ENCODE measurements at places on chromosomes 5 and 9.

DNA sequence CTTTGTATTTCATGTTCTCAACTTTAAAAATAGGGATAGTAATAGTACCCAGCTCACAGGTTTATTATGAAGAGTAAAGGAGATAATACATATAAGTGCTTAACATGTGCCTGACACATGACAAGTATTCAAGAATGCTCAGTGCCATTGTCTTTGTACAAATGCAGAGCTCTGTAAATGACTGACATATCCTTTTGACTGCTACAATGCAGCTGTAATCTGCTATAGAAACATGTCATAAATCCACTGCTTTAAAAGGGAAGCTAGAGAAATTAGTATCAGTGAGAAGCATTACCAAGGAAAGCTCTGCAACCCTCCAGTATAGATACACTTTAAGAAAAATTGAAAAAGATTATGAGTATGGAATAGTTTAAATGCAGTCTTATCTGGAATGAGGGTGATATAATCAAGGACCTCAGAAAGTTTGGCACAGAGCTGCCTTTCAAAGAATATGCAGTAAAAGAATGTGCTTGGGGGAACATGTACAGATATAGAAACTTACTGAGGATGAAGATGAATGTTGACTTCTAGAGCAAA is 17.9 kb downstream of the ERAP1 start:
- DNase-seq: no peak

- DNase-seq: no peak
Observed at GRCh38 chr9:29297592-29297991, 1724.3 kb upstream of the C9orf72 start.

DNA sequence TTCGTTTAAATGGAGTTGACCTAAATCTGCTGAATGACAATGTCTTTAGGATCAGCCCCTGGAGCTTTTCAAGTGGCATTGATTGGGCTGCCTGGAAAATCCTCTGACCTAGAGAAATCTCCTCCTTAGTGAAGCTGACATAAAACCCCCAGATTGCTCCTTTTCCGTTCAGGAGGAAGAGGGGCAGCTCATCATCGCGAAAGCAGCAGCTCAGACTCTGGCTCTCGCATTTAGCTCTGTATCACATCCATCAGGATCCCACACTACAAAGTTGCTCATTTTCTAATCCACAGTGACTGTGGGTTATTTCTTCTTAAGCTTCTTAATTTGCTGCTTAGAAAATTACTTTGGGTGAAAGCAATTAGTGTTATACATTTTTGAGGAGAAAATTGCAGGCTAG is 373.7 kb downstream of the ENC1 start:
- no peak for DNase-seq

DNA sequence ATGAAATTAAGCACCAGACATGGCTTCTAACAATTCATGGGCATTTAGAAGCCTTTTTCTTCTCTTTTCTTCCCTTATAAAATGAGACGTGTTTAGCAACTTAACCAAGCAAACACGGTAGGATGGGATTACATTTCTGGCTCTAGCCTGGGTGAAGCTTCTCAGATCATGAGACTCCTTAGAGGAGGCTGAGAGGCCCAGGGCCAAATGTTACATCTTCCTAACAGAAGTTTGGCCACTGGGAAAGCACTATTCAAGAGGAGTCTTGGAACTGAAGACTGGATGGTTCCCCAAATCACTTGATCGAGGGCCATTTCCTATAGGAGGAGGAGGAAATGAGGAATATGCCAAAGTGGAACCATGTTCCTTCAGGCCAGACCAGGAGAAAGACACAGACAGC is 1.9 kb downstream of the GABRP start:
- DNase-seq: no peak

DNA sequence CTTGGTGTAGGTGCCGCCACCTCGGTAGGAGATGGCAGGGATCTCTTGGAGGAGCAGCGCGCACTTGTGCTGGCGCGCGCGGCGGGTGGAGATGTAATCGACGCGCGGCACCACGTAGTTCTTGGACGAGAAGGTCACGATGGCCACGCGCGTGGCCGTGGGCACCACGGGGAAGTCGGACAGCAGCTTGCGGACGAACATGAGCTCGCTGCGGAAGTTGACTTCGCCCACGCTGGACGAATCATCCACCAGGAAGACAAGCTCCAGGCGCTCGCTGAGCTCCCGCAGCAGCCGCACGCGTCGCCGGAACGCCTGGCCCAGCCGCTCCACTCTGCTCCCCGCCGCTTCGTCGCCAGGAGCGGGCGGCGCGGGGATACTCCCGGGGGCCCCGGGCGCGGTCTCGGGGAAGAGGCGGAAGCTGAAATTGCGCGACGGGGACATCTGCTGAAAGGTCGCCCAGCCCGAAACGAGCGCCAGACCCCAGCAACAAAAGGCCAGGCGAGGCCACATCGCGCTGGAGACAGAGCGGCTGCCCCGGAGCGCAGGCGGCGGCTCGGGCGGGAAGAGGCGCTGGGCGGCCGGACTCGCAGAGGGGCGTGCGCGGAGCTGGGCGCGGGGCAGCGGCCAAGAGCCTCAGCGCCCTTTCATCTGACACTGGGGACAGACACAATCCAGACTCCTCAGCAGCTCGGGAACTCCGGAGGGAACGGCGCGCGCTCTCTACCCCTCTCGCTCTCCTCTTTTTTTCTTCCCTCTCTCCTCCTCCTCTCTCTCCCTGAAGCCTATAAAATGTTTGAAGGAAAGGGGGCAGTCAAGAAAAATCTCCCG is at the start of gene SVEP1:
Gene SVEP1, minus strand, starts transcription at position 708 of the 828 bp plus-strand sequence. Its CDS starts 198 bp downstream, at position 510.
- peak; percentile 55 for DNase-seq

- no peak for DNase-seq
Observed at GRCh38 chr5:156400231-156400986, 73.4 kb downstream of the SGCD start.

DNA sequence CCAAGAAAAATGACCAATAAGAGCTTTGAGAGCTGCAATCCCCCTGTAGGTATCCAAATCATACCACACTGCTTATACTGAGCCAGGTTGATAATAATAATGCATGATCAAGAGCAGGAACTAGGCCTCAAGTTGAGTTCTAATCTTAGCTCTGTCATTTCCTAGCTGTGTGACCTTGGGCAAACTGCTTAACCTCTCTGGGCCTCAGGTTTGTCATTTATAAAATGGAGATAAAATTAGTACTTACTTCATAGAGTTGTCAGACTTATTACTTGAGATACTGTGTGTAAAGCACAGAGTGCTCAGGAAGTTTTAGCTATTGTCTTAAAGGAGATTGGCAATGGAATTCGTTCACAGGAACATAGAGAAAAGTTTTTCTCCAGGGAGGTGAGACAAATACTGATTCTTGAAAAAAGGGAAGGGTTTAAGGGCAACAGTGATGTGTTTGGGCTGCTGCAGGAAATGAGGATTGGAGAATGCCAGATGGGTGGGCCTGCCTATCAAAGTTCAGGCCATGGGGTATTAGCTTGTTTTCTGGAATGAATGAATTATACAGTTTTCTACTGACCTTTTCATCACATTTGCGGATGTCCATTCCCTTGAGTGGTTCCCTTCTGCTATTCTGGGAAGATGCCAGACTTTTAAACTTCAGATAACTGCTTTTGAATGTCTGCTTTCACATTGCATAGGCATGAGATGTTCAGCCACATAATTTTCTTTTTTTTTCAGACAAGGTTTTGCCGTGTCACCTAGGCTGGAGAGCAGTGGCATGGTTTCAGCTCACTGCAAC is 10.2 kb upstream of the ATP6V0E1 start:
- DNase-seq: peak; percentile 59

DNA sequence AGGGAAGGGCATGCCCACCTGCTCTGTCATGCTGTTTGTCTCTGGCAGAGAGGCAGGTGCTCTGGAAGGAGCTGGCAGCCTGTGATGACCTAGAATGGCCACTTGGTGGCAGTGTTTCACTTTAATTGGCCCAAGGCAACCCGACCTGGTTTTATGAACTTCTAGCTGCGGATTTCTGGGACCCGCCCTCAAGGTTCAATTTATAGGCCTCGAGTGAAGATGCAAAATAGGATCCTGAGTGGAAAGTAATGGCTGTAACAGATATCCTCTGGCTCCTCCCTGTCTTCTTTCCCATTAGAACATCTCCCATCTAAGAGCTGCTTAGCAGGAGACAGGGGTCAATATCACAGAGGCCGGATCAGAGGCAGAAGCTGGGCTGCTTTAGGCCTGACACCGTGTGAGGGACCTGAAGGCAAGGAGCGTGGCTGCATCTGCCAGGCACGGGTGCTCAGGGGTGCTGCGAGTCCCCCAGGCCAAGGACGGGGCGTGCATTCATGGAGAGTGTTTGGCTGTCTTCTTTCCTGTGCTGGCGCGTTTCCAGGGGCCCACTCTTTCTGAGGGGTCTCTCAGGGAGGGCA is 56.7 kb upstream of the SLC28A3 start:
- DNase-seq: peak; percentile 50

GRCh38 chr5:144585681-144586080 is 415.0 kb downstream of the KCTD16 start:
- DNase-seq: no peak

- DNase-seq: peak; percentile 51
Observed at GRCh38 chr5:148794729-148795561, 31.5 kb upstream of the ADRB2 start.

DNA sequence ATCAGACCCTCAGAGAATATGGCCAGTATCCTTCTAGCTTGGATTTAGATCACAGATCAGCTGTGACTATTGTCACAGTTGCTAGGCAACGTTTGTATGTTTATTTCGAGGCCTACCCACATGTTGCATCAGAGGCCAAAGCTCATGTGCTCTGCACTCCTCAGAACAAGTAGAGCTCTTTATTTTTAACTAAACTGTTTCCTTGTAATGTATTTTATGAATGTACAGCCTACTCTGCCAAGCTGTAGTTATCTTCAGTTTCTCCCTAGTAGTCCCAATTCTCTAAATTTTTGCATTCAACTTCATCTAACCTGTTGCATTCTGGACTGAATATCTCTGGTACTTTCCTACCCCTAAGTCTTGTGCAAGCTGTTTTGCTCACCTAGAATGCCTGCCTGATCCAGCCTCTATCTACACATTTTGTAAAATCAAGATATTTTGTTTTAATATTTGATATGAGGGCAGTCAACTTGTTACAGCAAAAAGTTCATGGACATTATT is 52.8 kb downstream of the CAST start:
- peak; percentile 87 for DNase-seq

- DNase-seq: no peak
Observed at GRCh38 chr9:118268046-118268445, 563.8 kb downstream of the TLR4 start.

- peak; percentile 97 for DNase-seq
Observed at GRCh38 chr5:173472164-173472563, 143.9 kb upstream of the STC2 start.

- peak; percentile 15 for DNase-seq
Observed at GRCh38 chr9:27065288-27065687, 43.7 kb upstream of the TEK start.

DNA sequence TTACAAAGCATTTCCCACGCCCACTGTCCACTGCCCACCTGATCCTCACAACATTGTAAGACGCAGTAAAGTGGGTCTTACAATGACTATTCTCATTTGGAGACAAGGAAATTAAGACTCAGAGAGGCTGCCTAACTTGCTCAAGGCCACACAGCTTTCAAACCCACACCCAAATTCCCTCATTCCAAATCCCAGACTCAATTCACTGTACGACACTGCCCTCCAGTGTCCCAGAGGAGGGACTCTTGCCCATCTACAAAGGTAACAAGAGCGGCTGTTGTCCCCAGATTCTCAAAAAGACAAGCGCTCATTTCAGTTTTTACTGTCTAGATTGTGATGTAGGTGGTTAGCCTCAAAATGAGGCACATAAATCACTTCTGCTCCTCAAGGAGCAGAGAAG is 184.6 kb downstream of the ACTL7B start:
- no peak for DNase-seq

DNA sequence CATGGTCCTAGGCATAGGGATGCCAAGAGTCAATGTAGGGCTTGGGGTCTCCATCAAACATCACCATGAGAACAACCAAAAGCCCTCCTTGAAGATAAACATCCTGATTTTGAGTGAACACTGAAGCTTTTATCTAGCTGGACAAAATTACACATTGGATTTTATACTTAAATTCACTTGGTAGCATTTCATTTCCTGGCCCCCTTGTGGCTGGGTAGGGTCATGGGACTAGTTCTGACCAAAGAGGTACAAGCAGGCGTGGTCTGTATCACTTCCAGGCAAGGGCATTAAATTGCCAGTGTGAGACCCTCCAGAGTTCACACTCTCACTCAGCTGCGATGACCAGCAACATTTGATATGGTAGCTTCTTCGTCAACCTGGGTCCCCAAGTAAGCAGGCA is 320.3 kb downstream of the ACTL7B start:
- DNase-seq: no peak

GRCh38 chr5:114477816-114478334 is 116.0 kb downstream of the KCNN2 start:
- no peak for DNase-seq

Data from stromal cell of bone marrow (primary cell).